T-cell (primary cell): ENCODE measurements at places on chromosomes 6 and 20.

- H3K36me3 ChIP-seq, result no peaks in the 10 kb centered on the region
- no peak for DNase-seq
- no peak overlapping the region for H3K4me3 ChIP-seq
- no peaks in the 10 kb centered on the region for H3K4me1 ChIP-seq
- no peak overlapping the region for H3K27ac ChIP-seq
Observed at GRCh38 chr20:50491926-50492634, 18.1 kb upstream of the PTPN1 start.

DNA sequence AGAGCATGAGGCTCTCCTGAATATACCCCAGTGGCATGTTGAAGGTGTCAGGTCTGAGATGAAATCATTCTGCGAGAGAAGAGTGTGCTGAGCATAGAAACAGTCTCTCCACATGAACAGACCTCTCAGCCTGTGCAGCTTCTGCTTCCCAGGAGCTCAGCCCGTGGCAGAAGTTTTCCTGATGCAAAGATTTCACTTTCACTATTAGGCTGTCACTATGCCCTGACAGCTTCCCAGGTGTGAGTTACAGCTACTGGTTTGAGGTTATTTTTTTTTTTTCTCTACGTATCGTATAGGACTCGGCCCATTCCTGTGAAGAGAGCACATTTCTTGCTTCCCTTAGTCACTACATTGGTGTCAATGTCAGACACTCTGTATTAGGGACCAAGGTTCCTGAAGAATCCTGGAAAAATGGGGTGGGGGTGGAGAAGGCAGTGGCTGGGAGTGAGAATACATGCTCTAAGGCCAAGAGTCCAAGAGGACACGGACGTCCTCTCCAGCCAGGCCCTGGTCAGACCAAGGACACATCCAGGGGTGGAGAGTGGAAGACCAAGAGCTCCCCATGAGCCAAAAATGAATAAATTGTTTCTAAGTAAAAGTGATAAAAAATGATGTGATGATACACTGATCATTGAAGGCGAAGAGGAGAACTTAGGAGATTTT lies 121.2 kb upstream of the AKAP12 start:
- no peaks in the 10 kb centered on the region for H3K36me3 ChIP-seq
- no peak for DNase-seq
- H3K4me1 ChIP-seq, result no peaks in the 10 kb centered on the region
- peaks cover 8% of the 10 kb centered on the region for H3K27me3 ChIP-seq
- H3K4me3 ChIP-seq, result no peak overlapping the region

GRCh38 chr6:100427452-100427851 lies 37.3 kb downstream of the SIM1 start:
- H3K27ac ChIP-seq, result no peak overlapping the region
- H3K36me3 ChIP-seq, result no peaks in the 10 kb centered on the region
- no peaks in the 10 kb centered on the region for H3K4me1 ChIP-seq

GRCh38 chr6:54958446-54958845 lies 111.9 kb downstream of the FAM83B start:
- no peak overlapping the region for H3K27ac ChIP-seq
- no peak for DNase-seq
- no peaks in the 10 kb centered on the region for H3K27me3 ChIP-seq
- no peaks in the 10 kb centered on the region for H3K4me1 ChIP-seq
- no peak overlapping the region for H3K4me3 ChIP-seq

- H3K4me3 ChIP-seq, result no peak overlapping the region
- no peaks in the 10 kb centered on the region for H3K4me1 ChIP-seq
- DNase-seq, result no peak
- H3K27ac ChIP-seq, result no peak overlapping the region
- H3K36me3 ChIP-seq, result no peaks in the 10 kb centered on the region
Observed at GRCh38 chr6:10163203-10163962, 251.5 kb downstream of the TFAP2A start.

GRCh38 chr20:45441746-45442145 lies 25.8 kb downstream of the PIGT start:
- H3K4me1 ChIP-seq, result peaks cover 17% of the 10 kb centered on the region
- H3K27me3 ChIP-seq, result no peaks in the 10 kb centered on the region
- no peak overlapping the region for H3K27ac ChIP-seq
- H3K36me3 ChIP-seq, result no peaks in the 10 kb centered on the region
- no peak for DNase-seq
